Skeletal muscle cell (primary cell): ENCODE measurements at places on chromosomes 11 and 22.

DNA sequence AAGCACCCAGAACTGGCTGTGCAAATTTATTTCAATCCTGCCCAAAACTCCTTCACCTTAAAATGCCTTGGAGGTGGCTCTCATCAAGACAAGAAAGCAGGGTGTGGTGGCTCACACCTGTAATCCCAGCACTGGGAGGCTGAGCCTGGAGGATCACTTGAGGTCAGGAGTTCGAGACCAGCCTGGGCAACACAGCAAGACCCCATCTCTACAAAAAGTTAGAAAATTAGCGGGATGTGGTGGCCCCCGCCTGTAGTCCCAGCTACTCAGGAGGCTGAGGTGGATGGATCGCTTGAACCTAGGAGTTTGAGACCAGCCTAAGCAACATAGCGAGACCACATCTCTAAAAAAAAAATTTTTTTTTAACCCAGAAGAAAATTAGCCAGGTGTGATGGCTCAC is 689 bp upstream of the RAB39A start:
- no peak for DNase-seq

- no peak for DNase-seq
These were observed 780.9 kb upstream of the RAG2 start for GRCh38 chr11:37378958-37379357.

DNA sequence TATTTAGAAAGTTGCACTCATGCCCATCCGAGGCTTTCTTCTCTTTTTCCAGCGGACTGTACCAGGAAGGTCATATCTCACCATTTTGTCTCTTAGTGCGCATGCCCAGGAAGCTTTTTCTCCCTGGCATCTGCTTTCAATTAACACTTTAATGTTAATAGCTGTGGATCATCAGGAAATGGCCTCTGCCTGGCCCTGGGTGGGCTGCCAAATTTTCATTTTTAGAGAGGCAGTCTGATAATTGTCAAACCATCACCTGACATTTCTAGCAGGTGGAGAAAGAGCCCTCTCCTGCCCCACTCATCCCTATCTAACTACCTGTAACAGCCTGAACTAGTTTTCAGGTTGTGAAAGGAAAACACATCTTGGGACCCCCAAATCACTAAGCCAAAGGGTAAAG is 257.4 kb upstream of the LRRC4C start:
- DNase-seq = no peak

GRCh38 chr11:130940706-130941105 is 24.4 kb upstream of the SNX19 start:
- no peak for DNase-seq

- peak; percentile 66 for DNase-seq
These were observed at the start of gene CD59 for GRCh38 chr11:33736148-33736812. CD59 (minus strand) TSS chr11:33736423; CDS start chr11:33722445, 13,978 bp downstream.

DNA sequence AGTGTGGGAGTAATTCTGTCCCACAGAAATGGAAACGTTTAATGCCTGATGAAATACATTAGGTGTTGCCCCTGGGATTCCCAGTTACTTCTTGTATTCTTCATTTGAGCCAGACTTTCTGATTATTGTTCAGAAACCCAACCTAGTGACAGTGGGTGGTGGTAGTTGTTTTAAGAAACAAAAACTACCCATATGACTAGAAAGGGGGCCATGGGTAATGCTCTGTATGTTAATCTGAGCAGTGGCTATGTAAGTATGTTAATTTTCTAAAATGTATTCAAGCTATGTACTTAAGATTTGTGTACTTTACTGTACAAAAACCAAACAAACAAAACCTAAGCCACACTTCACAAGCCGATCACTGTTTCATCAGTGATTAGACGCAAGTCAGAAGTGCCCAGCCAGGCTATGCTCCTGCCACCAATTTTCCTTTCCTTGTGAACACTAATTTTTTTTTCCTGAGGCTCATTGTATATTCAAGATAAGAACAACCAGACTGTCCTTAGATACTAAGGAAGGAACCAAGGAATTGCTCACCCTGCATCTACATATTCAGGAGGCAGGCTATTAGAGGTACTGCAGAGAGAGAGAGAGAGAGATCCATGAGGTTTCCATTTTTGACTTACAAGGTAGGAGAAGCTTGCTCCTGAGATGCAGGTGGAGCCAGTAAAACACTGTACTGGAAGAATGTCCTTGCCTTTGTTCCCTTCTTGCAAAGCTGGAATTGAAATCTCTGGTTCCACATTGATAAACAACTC is 122.7 kb downstream of the DBX1 start:
- no peak for DNase-seq

- no peak for DNase-seq
These were observed 13.4 kb upstream of the KCNJ11 start for GRCh38 chr11:17401841-17402240.

DNA sequence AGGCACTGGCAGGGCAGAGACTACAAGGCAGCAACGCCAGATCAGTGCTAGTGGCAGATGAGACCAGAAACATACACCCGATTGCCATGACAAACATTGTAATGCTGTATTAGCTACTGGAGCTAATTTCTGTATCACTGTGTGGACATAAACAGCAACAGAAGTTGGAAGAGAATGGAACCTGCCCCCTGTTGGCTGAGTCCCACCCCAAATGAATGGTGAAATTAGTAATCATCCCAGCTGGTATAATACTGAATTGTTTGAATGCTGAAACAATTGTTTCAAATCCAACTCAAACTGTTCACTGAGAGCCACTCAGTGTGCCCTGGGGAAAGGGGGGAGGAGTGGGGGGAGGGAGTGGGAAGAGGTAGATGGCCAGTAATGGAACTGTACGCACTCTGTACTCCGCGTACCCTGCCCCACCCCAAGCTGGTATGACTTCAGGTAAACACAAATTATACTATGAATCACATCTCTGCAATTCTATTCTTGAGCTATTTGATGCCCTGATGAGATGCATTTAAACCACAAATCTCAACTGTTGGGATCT is 11.2 kb upstream of the BIRC3 start:
- DNase-seq = no peak

GRCh38 chr11:2800655-2801531 is 84.7 kb downstream of the CDKN1C start:
- DNase-seq = no peak

GRCh38 chr11:75342231-75342918 is 9.1 kb downstream of the ARRB1 start:
- no peak for DNase-seq

DNA sequence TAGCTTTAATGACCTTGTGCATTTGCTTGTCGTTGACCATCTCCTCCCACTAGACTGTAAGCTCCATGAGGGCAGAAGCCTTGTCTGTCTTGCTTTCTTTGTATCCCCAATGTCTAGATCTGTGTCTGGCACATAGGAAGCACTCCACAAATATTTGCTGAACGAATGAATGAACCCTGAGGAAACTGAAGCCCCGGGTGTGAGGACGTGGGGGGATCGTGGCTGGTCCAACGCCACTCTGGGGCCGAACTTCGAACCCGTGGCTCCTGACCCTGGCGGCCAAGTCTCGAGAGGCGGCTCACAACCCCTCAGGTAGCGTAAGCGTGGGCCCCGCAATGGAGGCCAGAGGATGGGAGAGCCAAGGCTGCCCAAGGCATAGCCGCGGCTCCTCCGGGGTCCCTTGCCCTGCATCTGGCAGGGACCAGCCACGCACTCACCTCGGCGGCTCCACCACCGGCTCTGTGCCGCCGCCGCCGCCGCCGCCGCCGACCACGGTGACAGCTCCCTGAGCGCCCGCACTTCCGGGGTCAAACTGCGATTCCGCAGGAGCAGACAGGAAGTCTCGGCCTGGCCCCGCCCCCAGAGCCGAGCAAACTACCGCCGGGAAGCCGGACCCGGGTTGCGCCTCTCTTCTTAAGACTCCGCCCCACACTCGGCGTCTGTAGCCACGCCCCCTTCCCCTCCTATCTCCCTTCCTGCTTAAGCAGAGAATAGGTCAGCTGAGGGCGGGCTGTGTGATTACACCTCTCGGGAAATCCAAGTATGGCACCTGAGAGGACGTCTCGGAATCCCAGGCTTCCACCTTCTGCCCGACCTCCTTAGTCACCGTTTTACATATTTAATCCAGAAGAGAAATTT is at the start of gene ASCC2:
TSS of gene ASCC2 (minus strand) at position 534 of the 858 bp plus-strand sequence. CDS start 5,949 bp downstream, outside the sequence.
- DNase-seq = peak; percentile 74

GRCh38 chr22:49951000-49951677 is 9.4 kb upstream of the PIM3 start:
- no peak for DNase-seq

GRCh38 chr11:74818283-74818946 is 69.8 kb downstream of the RNF169 start:
- DNase-seq = no peak

- peak; percentile 61 for DNase-seq
These were observed 50.1 kb downstream of the FBLN1 start for GRCh38 chr22:45552580-45553350.

DNA sequence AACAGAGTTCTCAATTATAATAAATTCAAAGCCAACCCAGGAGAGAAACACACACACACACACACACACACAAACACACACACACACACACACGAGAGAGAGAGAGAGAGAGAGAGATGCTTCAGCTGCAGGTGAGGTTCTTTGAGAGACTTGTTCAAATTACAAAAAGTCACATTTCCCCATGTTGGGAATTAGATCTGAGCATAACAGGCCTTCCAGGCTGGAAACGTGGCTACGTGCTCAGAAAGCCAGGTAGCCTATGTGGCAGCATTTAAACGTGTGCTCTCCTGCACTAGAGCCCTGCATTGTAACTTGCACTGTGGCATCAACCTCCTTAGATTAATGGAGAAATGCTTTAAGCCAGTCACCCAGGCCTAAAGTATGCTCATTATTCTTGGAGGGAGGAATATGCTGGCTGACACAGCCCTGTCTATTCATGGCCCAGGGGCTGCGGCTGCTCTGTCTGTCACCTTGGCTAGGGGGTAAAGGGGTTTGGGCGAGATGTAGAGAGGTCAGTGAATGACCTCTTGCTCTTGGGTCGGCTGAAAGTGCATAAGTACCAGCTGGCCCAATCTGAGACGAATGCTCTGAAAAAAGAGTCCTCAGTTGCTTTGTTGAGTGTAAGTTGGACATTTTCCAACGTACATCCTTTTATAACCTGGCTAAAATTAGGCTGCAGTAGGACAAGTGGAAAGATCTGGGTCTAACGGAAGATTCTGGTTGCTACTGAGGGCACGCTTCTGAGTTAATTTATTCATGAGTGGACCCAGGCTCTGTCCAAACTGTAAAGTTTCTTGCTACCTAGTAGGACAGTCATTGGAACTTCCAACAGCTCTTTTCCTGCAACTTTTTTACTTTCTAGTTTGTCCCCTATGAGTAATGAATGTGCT is 171.1 kb upstream of the SEZ6L start:
- no peak for DNase-seq

- no peak for DNase-seq
These were observed 4.1 kb downstream of the C11orf52 start for GRCh38 chr11:111922803-111923202.

DNA sequence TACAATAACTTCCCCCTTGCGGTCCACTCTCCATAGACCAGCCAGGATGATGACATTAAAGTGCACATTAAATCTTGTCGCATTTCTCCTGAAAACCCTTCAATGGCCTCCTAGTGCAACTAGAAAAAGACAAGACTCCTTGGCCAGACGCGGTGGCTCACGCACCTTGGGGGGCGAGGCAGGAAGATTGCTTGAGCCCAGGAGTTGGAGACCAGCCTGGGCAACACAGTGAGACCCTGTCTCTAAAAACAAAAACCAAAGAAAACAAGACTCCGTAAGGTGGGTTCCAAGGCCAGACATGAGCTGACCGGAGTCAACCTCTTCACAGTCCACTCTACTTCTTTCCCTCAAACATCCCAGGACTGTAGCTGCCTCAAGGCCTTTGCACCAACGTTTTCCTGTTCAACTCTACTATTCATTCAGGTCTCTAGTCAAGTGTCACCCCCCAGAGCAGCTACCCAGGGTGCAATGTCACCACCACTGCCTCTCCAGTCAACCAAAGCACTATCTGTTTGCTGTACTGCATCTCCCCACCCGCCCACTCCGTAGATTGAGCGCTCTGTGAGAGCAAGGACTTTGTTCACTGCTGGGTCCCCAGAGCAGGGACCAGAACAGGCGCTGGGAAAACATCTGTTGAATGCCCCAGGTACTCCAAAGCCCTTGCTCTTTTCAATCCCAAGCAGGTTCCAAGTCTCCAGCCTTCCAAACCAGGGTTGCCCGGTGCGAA is 739 bp downstream of the ZMAT5 start:
- DNase-seq = no peak

- DNase-seq = no peak
These were observed 73.5 kb upstream of the PITPNB start for GRCh38 chr22:27992294-27993165.

GRCh38 chr22:26431261-26431995 is 2.4 kb downstream of the ASPHD2 start:
- no peak for DNase-seq

GRCh38 chr22:23763579-23763945 is 772 bp downstream of the C22orf15 start:
- DNase-seq = no peak

DNA sequence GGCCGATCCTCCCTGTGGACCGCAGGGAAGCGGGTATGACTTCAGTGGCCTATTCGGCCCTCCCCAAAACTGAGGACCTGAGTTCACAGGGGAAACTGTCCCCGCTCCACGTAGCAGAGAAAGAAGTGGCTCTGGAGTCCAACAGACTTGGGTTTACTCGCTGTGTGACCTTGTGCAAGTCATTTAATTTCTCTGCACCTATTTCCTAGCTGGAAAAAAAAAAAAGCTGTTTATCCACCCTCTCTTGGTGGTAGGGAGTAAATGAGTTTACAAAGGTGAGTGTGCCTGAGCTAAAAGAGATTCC is 2.2 kb downstream of the SPON1 start:
- no peak for DNase-seq

- DNase-seq = peak; percentile 51
These were observed 40.7 kb upstream of the CLMP start for GRCh38 chr11:123235656-123236261.

- no peak for DNase-seq
These were observed 73.7 kb downstream of the ARHGAP42 start for GRCh38 chr11:100760744-100761143.

DNA sequence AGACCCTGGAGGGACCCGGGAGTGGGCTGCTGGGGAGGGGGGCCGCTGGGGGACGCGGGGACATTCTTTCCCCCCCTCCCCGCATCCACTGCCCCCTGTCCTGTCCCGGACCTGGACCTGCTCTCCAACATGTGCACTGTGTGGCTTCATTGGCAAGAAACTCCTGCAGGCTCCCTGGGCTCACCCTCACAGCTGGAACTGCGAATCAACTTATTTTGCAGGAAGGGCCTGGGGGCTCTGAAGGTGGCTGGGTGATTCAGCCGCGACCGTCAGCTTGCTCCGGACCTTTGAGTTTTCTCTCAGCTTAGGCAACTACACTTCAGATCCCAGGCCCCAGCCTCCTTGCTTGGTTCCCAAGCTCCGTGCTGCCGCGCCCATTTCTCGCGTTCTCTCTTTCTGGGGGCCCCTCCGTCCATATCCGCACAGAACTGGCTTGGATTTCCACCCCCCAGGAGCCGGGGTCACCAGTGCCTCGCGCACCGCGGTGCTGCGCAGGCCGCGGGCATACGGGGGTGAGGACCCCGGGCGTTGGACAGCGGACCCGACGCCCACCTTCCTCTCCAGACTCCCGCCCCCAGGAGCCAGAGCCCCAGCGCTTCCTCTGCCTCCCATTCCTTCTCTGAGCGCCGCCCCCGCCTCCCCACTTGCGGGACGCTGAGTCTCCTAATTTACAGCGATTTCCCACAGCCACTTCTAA is 471 bp upstream of the AHNAK start:
- DNase-seq = no peak

GRCh38 chr11:74272276-74272675 is 39.2 kb downstream of the P4HA3 start:
- DNase-seq = no peak

GRCh38 chr22:37324340-37325038 is 42.2 kb downstream of the CYTH4 start:
- no peak for DNase-seq
